ENCODE measurements at places on chromosomes 6 and 20.
A peak's percentile ranks its signal among the peaks of the same experiment; 100 is the strongest.

DNA sequence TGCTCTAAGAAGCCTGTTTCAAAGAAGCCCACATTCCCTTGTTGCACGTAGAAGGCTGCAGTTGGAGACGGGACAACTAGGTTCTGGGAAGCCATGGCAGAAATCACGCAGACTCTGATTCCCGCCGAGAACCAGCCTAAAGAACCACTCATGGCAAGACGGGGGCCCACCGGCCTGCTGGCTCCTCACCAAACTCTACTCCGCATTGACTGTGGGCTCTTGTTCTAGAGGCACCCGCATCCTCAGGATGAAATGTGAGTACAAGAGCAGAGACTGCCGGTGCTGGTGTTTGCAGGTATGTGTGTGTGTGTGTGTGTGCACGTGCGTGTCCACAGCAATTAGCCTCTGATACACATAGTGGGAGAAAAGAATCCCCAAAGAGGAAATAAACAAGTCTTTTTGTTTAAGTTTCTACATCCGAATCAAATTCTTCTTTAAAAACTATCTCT, 42.3 kb upstream of the NR2E1 start:
- DNase-seq, result no peak

DNA sequence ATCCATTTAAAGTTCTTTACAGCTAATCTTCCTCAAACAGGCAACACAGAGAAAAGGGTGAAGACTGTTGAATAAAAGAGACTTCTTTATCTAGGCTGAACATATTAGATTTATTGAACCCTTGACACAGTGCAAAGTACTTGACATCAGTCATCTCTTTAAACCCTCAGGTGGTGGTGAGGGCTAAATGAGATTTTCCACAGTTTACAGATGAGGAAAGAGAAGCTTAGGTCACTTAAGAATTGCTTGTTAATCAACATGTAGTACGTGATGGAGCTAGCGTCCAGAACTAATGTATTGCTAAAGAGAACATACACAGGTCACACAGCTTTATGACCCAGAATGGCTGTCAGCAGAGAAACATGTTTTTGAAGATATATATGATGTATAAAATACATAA, 193.4 kb upstream of the LAMP5 start:
- no peak for DNase-seq

DNA sequence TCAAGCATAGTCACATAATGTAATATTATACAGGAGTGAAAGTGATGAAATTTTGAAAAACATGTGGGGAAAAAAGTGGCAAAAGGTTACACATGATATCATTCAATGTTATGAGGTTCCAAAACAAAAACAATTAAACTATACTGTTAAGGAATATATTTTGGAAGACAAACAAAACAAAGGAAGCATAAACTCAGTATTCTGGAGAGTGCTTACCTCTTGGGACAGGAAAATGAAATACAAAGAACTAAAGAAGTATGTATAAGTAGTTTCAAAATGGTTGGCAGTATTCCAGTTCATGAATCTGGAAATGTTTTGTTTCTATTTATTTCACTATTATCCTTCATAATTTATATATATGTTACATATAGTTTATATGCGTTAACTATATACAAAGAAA, 213.5 kb downstream of the MOXD1 start:
- DNase-seq, result no peak

DNA sequence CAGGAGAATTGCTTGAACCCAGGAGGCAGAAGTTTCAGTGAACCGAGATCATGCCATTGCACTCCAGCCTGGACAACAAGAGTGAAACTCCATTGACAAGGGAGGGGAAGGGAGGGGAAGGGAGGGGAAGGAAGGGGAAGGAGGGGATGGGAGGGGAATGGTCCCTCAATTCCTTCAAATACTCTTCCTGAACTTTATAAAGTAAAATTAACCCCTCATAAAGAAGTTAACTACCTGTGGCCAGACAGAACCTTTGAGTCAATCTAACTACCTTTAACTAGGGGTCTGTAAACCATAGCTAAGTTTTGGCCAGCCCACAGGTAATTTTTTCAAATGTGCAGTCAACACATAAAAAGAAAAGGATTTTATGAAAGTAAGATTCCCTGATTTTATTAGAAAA, 131.0 kb downstream of the ZMYND8 start:
- DNase-seq, result no peak

- peak; percentile 1 for DNase-seq
These were observed 4.1 kb downstream of the TRPC4AP start for GRCh38 chr20:35088231-35089145.

DNA sequence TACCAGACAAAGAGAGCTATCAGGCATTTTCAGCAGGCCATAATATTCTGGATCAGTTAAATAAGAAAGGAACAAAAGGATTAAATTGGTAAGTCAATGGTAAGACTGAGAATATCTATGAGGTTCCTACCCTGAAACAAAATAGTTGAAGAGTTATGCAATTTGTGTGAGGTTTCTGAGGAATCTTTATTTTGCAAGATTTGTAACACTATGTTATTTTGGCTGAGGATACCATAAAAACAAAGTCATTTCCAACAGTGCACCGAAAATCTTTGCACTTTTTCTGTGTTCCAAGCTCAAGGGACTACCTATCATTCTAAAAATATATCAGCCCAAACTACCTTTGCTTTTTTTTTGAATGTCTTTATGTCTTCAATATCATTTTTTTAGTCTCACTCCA, 383.3 kb upstream of the CITED2 start:
- no peak for DNase-seq

DNA sequence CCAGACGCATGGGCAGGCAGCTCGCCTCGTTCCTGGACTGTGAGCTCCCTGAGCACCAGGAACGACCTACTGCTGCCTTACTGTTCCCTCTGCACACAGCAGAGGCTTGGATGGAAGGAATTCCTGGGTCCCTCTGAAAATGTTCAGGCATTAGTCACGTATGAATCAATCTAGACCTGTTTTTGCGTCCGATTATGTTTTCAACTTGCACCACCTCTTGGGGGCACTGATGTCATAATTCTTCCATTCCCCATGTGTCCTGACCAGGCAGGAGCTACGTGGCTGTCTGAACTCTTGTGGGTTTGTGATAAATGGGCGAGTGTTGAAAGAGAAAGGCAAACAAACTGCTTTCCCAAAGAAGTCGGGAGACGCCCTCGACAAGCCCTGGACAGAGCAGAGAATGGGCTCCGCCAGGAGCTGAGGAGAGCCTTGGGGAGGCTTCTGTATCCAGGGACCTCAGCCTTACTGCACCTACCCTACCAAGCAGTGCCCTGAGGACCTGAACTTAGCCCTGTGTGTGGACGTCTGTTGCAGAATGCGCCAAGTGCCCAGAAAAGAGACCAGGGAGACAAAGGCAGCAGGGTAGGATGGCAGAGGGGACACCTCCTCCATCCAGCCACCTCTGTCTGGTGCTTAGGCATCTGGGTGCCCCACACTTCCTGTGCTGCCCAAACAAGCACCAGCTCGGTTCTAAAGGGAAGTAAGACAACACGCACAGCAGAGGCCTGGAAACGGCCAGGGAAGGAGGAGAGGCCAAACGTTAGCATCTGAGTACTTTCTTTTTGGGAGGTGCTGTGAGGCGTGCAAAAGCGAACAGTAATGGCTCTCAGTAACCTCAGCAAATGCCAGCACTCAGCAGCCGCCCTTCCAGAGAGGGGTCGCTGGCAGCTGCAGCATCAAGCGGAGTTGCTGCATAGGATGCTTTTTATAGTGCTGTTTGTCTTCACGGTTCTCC, 124.2 kb downstream of the LY86 start:
- DNase-seq, result no peak

DNA sequence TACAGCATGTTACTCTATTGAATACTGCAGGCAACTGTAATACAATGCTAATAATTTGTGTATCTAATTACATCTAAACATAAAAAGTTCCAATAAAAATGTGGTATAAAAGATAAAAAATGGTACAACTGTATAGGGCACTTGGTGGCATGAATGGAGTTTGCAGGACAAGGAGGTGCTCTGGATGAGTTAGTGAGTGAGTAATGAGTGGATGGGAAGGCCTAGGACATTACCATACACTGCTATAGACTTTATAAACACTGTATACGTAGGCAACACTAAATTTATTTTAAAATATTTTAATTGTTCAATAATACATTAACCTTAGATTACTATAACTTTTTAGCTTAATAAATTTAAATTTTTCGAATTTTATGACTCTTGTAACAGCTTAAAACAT, 579.6 kb upstream of the MAN1A1 start:
- no peak for DNase-seq

- no peak for DNase-seq
These were observed 631 bp downstream of the MDGA1 start for GRCh38 chr6:37696841-37697662.

- no peak for DNase-seq
These were observed 65.7 kb downstream of the SULF2 start for GRCh38 chr20:47719625-47720024.

GRCh38 chr20:4563534-4563933, 158.2 kb upstream of the PRND start:
- no peak for DNase-seq

DNA sequence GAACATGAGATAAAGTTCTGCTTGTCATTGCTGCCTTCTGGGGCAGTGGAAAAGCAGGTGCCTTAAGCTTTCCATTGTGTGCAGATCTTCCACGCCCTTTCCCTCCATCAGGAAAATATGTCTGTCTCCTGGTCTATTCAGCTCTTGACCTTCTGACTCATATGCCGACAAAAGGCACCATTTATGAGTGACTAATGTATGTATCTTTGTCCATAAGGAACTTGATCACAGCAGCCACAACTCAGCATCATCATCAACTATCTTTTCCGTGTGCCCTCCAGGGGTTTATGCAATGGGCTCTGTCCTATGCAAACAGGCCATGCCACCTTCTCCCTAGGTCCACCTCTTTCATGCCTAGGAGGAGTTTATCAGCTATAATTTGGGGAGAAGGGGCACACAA, 102.7 kb upstream of the QKI start:
- DNase-seq, result no peak

- DNase-seq, result peak; percentile 20
These were observed 367.0 kb upstream of the MARCKS start for GRCh38 chr6:113489952-113490746.

- DNase-seq, result no peak
These were observed 22.3 kb downstream of the BNIP5 start for GRCh38 chr6:36314221-36315014.

DNA sequence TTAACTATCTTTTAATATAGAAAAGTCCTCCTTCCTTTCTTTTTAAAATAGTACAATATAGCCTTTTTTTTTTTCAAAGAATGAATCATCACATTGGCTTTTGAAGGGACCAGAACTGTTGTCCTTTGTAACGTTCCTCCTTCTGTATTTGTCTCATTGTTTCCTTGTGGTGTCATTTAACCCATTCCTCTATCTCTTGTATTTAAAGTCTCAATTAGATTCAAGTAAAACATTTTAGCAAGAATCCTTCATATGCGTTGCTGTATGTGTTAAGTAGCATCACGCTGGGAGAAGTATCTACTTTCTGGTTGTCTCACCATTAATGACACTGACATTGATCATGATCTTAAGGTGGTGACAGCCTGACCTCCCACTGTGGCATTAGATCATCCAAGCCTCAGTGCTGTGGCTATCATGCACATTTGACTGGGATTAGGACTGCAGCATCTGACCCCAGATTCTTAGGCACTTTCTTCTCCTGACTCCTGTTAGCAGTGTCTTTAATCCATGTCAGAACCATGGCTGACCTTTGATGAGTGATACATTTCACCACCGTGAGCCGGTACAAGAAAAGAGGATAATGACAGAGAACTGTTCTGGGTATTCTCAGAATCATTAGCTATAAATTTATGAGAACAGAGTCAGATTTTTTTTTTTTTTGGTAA, 67.5 kb upstream of the TFB1M start:
- DNase-seq, result no peak

DNA sequence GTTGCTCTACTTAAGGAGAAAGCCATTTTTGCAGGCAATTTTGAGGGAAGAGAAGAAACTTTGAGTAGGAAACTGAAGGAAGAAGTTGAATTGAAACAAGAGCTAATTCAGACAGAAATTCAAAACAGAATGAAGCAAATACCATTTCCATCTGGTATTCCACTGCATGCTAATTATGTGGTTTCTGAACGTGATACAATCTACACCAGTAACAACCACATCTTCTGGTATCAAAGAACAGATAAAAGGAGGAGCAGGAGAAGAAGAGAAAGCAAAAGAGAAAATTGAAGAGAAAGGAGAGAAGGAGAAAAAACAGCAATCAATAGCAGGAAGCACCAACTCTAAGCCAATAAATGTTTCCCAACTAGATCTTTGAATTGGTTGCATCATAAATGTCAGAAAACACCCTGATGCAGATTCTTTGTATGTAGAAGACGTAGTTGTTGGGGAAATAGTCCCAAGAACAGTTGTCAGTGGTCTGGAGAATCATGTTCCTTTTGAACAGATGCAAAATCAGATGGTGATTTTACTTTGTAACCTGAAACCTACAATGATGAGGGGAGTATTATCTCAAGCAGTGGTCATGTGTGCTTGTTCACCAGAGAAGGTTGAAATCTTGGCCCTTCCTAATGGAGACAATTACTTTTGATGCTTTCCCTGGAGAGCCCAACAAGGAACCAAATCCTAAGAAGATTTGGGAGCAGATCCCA, 132.4 kb downstream of the MACROD2 start:
- no peak for DNase-seq

GRCh38 chr6:44737341-44737740, 349.8 kb downstream of the CDC5L start:
- DNase-seq, result no peak

GRCh38 chr6:159693894-159694545, 979 bp upstream of the SOD2 start:
- DNase-seq, result no peak

DNA sequence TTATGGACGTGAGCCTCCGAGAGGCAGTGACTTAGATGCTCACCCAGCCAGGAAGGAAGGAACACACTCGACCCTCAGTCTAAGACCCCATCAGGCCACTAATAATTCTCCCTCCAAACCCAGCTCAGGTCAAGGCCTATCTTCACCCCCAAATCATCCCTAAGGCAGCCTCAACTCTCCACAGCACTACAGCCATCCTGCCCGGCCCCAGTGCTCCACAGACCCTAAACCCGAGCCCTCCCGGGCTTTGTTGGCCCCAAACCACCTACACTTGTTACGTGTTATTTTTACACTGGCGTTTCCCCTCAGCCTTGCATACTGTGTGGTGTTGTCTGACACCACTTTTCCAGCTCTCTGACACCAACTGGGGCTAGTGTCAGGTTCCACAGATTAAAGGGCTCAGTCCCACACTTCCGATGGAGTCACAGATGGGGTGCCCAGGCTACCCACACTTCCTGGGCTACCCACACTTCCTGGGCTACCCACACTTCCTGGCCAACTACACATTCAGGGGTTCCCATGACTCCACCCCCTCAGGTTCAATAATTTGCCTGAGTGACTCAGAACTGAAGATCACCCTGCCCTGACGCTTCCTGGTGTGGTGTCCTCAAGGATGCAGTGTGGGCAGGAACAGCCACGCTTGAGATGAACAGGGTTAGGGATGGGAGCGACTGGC, 25.3 kb downstream of the RBCK1 start:
- no peak for DNase-seq
